NCI-H510A treated with DMSO at 0.1 percent for 48 hours (cell line): ENCODE measurements at places on chromosomes 1 and 21.

DNA sequence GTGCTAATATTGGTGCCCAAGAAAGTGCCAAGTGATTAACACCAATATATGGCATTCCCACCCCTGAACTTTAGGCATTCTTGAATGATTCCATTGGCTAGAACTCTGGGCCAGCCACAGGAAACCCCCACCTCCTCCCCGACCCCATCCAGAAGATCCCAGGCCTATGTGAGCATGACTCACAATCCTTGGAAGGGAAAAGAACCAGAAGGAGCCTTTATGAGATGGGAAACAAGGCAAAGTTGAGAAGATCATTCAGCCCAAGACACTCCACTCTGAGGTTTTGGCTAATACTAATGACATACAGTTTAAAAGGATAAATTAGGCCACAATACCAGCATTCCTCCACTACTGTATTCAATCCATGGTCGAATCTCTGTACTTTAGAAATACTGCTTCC lies 21.8 kb downstream of the ELK4 start:
- DNase-seq: no peak

DNA sequence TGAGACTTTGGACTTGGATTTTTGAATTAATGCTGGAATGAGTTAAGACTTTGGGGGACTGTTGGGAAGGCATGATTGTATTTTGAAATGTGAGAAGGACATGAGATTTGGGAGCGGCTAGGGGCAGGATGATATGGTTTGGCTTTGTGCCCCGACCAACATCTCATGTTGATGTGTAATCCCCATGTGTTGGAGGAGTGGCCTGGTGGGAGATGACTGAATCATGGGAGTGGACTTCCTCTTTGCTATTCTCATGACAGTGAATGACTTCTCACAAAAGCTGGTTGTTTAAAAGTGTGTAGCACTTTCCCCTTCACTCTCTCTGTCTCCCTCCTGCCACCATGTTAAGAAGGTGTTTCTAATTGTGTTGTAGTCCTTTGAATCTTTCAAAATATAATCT lies 9.3 kb upstream of the PHGDH start:
- no peak for DNase-seq

GRCh38 chr1:44537538-44537937 lies 132.5 kb downstream of the RNF220 start:
- DNase-seq: no peak

DNA sequence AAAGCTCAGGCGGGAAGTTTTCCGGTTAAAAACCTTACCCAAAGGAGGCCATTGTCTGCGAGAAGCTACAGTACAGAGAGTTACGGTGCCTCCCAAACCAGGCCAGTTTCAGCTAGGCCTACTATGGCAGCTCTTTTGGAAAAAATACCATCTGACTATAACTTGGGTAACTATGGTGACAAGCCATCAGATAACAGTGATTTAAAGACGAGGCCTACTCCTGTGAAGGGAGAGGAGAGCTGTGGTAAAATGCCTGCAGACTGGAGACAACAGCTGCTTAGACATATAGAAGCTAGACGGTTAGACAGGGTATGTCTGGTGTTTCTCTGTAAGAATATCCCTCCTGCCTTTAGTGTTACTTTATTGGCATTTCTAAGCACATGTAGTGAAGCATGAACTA lies 165.9 kb downstream of the LRRC40 start:
- DNase-seq: no peak

DNA sequence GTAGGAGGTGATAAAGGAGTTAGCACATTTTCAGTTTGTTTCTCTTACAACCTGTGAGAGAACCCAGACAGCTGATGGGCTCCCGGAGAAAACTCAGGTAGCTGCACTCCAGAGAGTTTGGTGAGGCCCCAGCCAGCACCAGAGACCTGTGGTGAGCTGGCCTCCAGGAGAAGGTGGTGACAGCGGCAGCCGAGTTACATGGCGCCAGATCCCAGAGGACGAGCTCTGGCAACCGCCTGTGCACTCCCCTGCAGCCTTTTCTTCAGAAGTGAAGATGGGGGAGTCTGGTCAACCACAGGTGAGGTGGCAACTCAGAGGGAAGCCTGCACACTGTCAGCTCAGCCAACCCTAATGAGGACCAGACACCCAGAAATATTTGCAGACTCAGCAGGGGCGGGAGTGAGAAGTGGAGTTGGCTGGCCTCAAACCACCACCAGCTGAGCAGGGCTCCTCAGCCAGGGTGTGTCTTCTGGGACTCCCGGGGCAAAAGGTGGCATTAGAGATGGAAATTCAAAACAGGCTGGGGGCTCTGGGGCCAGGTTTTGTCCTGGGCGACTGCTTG lies 209.7 kb downstream of the SETD4 start:
- no peak for DNase-seq

- peak; percentile 68 for DNase-seq
These were observed at the start of the genes HSF2BP and RRP1B for GRCh38 chr21:43659136-43660000. HSF2BP (minus strand) TSS chr21:43659488; CDS start chr21:43658096, 1,392 bp downstream. RRP1B (plus strand) TSS chr21:43659560; CDS start chr21:43659665, 105 bp downstream.

DNA sequence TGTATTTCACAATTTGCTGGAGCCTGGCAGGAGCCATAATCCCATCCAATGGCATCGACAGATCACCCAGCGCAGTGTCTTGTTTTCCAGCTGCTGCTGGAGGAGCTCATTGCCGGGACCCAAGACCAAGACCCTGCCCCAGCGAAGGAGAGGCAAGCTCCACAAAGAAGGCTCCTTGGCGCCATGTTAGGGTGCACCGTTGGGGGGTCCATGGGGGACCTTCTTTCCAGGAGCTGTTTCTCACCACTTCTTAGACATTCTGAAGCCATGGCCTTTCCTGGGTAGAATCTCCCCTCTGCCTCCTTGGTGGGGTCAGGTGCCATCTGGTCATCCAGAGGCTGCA lies 31.1 kb downstream of the AJAP1 start:
- no peak for DNase-seq

- DNase-seq: no peak
These were observed 19.2 kb downstream of the HOOK1 start for GRCh38 chr1:59833991-59834390.

DNA sequence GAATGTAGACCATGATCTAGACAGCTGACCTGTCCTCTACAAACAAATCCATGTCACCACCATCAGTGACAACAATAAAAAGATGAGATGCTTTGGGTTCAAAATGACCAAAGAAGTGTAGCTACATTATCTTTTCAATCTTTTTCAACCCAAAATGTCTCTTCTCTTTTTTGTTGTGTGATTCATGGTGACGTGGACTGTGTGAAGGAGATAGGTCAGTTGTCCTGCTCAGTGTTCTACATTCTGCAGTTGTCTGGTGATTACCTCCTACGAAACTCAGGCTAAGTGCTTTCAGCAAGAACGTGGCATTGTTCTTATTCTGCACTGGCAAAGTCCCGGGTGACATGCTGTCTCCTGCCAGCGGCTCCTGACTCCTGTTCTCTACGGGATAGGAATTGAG lies 73.1 kb downstream of the PRKAB2 start:
- no peak for DNase-seq
